ENCODE measurements at places on chromosomes 5 and 9.

DNA sequence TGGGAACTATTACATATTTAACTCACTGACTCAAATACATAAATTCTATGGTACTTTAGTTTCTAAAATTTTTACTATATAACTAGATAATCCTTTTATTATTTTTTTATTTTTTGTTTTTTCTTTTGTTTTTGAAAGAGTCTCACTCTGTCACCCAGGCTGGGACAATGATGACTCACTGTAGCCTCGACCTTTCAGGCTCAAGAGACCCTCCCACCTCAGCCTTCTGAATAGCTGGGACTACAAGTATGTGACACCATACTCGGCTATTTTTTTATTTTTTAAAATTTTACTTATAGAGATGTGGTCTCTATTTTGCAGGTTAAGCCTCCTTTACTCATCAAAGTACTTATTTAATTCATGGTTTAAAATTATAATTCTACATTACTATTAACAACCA lies 92.2 kb upstream of the SLCO4C1 start:
- DNase-seq, result no peak

GRCh38 chr5:143236682-143237081 lies 166.8 kb downstream of the NR3C1 start:
- no peak for DNase-seq

DNA sequence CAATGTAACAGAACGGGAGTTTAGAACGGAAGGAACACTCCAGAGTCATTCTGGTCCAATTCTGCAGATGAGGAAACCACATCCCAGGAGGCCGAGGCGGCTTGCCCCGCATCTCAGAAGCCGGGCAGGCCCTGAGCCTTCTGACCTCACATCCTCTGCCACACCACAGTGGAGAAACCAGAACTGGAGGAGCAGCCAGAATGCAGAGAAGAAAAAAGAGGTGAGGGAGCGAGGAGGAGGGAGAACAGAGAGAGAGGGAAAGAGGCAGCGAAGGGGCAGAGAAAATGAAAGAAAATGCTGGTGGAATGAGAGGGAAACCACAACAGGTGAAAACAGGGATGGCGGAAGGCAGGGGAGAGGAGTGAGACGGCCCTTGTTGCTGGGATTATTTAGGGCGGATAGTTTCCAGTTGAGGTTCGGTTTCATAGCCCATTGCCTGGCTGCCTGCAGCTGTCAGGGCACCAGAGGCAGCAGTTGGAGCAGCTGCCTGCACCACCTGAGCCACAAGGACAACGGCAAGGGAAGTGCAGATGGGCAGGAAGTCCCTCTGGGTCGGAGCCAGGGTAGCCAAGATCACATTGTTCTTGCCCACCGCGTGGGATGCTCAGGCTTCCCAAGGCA lies at the start of gene HMHB1:
Gene HMHB1, plus strand, starts transcription at position 77 of the 621 bp plus-strand sequence.
- DNase-seq, result no peak

GRCh38 chr5:157855404-157855994 lies 3.4 kb downstream of the CLINT1 start:
- DNase-seq, result peak; percentile 64

DNA sequence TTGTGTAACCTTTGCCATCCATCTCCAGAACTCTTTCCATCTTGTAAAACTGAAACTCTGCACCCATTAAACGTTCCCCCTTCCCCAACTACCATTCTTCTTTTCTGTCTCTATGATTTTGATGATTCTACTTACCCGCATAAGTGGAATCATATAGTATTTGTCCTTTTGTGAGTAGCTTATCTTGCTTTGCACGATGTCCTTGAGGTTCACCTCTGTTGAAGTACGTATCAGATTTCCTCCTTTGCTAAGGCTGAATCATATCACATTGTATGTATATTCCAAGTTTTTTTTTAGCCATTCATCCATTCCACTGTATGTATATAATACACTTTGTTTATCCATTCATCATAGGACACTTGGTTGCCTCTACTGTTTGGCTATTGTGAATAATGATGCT lies 2.9 kb upstream of the RNF130 start:
- no peak for DNase-seq

DNA sequence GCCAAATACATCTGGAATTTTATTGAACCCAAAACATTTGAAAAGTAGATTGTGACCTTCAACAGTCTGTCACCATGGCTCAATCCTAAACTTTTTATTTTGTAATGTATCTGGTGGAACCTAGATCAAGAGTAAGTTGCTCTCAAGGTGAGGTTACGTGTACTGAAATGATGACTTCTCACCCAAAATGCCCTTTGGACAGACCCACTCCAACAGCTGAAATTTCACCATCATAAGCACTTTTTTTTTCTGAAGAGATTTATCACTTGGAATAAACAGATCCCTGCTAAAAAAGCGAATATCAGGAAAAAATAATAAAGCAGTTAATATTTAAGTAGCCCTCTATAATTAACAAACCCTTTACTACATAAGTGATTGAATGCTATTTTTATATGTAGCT lies 155.0 kb upstream of the FBXL7 start:
- no peak for DNase-seq

DNA sequence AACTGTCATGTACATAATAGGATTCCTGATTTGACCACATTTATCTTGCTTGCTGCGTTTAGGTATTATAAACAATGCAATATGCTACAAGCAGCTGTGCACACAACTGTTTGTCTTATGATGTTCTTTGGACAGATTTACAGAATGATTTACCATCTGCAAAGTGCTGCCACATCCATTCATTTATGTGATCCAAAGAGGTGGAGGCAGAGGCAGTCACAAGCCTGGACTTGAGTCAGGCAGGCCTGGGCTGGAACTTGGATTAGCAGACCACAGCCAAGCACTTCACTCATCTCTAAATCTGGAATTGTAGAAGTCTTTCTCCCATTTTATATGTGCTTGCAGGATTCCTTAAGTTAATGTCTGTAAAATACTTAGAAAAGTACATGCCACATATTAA lies 149.0 kb downstream of the INSYN2B start:
- no peak for DNase-seq

GRCh38 chr9:133706307-133707050 lies 31.7 kb downstream of the SARDH start:
- no peak for DNase-seq

GRCh38 chr9:104855807-104856206 lies 72.1 kb downstream of the ABCA1 start:
- peak; percentile 82 for DNase-seq

DNA sequence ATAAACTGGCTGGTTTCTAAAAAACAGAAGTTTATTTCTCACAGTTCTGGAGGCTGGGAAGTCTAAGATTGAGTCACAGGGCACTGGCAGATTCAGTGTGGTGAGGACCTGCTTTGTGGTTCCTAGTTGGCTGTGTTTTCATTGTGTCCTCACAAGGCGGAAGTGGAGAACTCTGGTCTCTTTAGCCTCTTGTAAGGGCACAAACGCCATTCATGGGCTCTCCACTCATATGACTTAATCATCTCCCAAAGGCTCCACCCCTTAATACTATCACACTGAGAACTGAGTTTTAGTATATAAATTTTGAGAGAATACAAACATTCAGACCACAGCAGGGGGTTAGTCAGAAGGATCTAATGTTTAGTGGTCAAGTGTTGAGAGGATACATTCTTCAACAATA lies 208.2 kb downstream of the SEC61B start:
- peak; percentile 54 for DNase-seq

DNA sequence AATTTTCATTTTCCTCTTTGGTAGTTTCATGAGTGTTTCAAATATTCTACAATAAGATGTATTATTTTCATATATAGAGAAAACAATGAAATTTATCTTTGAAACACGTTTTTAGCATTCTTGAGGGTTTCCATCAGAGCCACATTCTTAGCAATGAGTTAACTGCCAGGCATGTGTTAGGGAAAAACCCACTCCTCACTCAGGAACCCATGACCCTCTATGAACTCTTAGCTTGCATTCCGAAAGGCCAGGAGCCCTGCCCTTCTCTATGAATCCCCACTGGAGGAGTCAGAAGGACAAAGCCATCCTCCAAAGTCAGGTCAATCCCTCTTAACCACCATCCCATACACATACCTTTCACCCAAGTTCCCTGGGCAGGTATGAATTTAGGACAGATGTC lies 57.5 kb downstream of the ADAMTS12 start:
- DNase-seq, result no peak

DNA sequence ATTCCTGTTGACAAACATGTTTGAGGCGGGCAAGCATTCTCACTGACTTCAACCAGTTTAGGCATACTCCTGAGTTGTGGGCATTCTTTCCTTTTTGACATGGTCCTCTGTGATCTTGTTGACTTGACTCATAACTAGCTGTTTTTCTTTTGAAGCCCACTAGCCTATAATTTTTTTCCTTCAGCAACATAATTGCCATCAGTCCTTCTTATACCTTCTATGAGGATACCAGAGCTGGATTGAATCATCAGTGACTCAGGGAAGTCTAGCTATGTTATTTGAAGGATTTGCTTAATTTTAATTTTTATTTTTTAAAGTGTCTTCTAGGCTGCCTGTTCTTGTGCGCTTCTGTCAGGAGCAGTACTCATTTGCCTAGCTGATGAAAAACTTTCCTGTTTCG lies 259.5 kb downstream of the NR3C1 start:
- DNase-seq, result no peak

GRCh38 chr9:116653348-116654058 lies 33.6 kb upstream of the TRIM32 start:
- no peak for DNase-seq

- DNase-seq, result no peak
Measured at GRCh38 chr5:45110399-45110798, 301.7 kb downstream of the MRPS30 start.

GRCh38 chr9:19201899-19202891 lies 28.3 kb upstream of the DENND4C start:
- no peak for DNase-seq

DNA sequence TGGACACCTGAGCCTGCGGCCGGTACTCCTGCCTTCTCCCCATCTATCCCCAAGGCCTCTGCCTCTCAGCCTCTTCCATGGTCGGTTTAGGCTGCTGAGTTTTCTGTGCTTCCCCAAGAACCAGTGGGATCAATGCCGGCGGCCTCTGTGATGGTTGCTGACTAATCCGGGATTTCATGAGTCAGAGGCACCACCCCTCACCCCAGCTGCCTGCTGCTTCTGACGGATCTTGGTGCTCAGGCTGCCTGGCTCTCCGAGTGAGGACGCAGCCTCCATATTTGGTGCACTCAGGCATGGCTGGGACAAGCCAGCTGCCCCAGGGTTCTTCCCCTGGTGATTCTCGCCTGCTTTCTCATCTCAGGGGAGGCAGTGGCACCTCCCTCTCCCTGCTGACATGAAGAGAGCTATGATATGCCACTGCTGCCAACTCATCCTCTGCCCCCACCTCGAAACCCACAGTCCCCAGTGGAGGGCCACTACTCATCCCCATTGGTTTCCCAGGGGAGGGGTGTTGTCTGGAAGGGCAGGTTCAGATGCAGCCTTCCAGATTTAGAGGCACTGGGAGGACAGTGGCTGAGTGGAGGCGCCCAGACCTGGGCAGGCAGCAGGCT lies 3.3 kb upstream of the MAN1B1 start:
- DNase-seq, result peak; percentile 87

- no peak for DNase-seq
Measured at GRCh38 chr9:135217836-135218235, 130.4 kb downstream of the OLFM1 start.

GRCh38 chr9:34994260-34994899 lies 4.8 kb downstream of the DNAJB5 start:
- DNase-seq, result no peak

DNA sequence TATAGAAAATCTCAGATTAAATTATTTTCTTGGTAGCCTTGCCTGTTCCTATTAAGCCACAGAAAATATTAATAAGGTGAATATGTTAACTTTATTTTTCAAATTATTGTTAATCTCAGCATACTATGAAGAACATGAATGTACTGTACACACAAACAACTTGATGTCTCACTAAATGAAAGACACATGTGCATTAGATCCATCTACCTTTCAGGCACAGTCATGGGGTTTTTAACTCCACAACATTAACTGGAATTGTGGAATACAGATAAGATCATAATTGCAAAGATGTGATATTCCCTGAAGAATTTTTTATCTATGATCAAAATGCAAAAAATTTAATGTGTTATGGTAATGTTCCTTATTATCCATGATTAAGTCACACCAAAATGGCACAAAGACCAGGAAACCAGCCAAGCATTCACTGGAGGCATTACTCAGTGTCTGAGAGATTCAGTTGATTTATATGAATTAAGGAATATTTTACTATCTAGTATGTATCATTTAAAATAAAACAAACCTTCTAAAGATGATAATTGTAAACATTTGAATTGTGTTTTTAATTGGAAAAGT lies 150.0 kb upstream of the VCAN start:
- peak; percentile 56 for DNase-seq

DNA sequence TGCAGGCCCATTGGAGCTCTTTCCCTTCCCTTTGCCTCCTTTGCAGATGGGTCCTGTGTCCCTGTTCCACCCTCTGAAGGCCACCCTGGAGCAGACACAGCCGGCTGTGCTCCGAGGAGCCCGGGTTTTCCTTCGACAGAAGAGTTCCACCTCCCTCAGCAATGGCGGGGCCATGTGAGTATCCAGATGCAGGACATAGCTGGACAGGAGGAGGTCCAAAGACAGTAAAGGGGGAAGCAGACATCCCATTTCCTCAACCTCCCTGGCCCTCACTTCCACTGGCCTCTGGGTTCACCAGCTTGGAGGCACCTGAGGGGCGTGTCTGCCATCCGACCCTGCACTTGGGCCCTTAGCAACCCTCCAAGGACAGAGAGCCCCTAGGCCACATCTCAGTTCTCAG lies 237.9 kb downstream of the CACNA1B start:
- no peak for DNase-seq

- no peak for DNase-seq
Measured at GRCh38 chr5:112687306-112687705, 50.4 kb upstream of the APC start.

DNA sequence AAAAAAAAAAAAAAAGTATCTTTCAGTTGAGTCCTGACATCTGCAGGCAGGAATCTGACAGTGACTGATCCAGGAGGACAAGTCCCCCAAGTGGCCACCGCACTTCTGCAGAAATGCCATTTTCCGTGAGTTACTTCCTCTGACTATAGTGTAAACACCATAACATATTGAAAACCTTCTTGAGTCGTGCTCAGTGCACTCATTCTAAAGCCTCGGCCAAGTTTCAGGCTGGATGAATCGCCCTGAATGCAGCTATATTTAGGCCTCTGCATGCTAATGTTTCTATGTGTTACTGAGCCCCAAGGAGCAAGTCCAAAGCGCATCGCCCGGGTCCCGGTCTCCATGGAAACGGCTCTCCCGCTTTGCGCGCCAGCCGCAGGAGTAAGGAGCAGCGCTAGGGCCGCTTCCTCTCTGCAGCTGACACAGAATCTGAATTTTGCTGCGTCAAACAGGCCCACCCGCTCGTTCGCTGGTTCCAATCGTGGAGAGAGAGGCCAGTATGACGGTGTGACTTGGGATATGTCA lies 335.4 kb downstream of the MSX2 start:
- no peak for DNase-seq

DNA sequence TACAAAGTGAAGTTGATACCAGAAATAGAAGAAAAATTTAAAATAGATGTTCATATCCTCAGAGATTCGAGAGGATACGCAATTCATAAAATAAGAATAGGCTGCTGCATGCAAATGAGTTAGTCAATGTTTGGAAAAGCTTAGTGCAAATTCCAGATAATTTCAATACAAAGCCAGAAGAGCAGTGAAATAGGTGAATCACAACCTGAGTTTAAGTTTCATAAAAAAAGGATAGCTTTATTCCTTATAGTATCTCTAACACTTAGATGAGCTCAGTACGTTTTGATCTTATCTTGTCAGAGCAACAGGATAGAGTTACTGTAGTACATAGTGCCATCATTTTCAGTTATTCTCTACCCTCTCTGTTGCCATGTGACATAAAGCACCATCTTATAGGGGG lies 653.4 kb upstream of the ZNF608 start:
- DNase-seq, result no peak

- DNase-seq, result no peak
Measured at GRCh38 chr5:130773813-130774212, 391.2 kb downstream of the HINT1 start.

Measured in fibroblast of gingiva (primary cell).